Activated naive CD8-positive, alpha-beta T cell treated with anti-CD3 and anti-CD28 coated beads for 36 hours (primary cell): ENCODE measurements at places on chromosomes 1 and 21. TPM values are rescaled to one million over a fixed set of nuclear protein-coding genes. Genes with fewer than 3 reads are reported as not detected.

LRRC53 gene
- not detected for total RNA-seq

- no peak for DNase-seq
Observed at GRCh38 chr21:30616125-30616524, at the start of gene KRTAP20-1. TSS of gene KRTAP20-1 (plus strand) at chr21:30616425. CDS start at chr21:30616455, 30 bp downstream.

GRCh38 chr1:20663365-20663764 lies 2.2 kb upstream of the DDOST start:
- no peak for DNase-seq

PDE4B gene
- 24.6 TPM for total RNA-seq

GRCh38 chr1:195948123-195948895 lies 659.9 kb downstream of the KCNT2 start:
- no peak for DNase-seq

GRCh38 chr1:60087681-60088080 lies 14.1 kb upstream of the C1orf87 start:
- no peak for DNase-seq

C4BPB gene
- 1.6 TPM for total RNA-seq

APCS gene
- total RNA-seq = not detected

GRCh38 chr1:218482683-218483082 lies 137.5 kb downstream of the TGFB2 start:
- no peak for DNase-seq

DNA sequence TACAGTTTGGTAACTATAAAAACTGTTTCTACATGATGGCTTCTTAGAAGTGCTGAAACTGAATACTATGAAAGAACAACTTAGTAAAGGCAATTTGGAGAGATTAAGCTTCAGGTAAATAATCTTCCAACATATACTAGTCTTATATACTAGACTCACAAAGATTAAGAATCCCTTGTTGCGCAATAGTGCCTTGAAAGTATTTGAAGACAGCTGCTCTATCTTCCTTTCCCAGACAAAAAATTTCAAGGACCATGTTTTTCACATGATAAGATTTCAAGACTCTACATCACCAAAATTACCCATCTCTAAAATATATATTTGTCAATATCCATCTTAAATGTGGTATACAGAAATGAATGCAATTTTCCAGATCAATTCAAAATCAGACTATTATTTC lies 37.7 kb upstream of the ASPM start:
- no peak for DNase-seq

NBPF4 gene
- 0.10 TPM for total RNA-seq

- DNase-seq = no peak
Observed at GRCh38 chr1:163999131-163999530, 559.9 kb upstream of the PBX1 start.

DNA sequence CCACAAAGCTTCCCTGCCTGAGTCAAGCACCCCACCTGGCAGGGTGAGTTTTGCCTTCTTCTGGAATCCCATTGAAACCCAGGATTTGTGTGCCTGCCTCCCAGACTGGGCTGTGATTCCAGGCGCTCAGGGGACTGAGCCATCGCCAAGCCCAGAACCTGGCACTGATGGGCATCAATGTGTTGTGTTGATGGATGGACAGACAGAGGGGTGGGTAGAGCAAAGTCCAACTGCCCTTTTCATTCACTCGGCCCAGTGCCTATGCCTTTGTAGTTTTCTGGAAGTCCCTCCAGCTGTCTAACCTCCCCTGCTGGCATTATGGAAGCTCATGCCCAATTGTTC lies 66.0 kb upstream of the LAPTM5 start:
- no peak for DNase-seq

ZNF281 gene
- 20.8 TPM for total RNA-seq

SESN2 gene
- total RNA-seq = 35.4 TPM

ATP6V1G3 gene
- not detected for total RNA-seq

SLC25A34 gene
- 0.76 TPM for total RNA-seq
